ENCODE measurements at places on chromosomes 2 and 18. TPM values are rescaled to one million over a fixed set of nuclear protein-coding genes. Genes with fewer than 3 reads are reported as not detected.

The CHRND gene
- not detected for total RNA-seq

The RNF144A gene
- total RNA-seq: 12.0 TPM

The KIF1A gene
- total RNA-seq: not detected

The IFIH1 gene
- 5.7 TPM for total RNA-seq

The EMX1 gene
- not detected for total RNA-seq

The SMYD1 gene
- total RNA-seq: not detected

The TPO gene
- total RNA-seq: not detected

The SKOR2 gene
- total RNA-seq: not detected

The CYRIA gene
- 18.1 TPM for total RNA-seq

The TEX51 gene
- total RNA-seq: not detected

The MGAT4A gene
- total RNA-seq: 0.87 TPM

The MC2R gene
- not detected for total RNA-seq

The NCKAP1 gene
- 206 TPM for total RNA-seq

The MRPS5 gene
- total RNA-seq: 54.9 TPM

The EVX2 gene
- total RNA-seq: 0.11 TPM

The GPBAR1 gene
- 0.12 TPM for total RNA-seq

The SLC5A7 gene
- total RNA-seq: not detected

The ADD2 gene
- 0.37 TPM for total RNA-seq

The ZNF513 gene
- 11.1 TPM for total RNA-seq

The NEURL3 gene
- total RNA-seq: not detected

The CHN1 gene
- total RNA-seq: 5.4 TPM

The RPRM gene
- under 0.01 TPM for total RNA-seq

The STPG4 gene
- total RNA-seq: 0.12 TPM

The PJVK gene
- 2.2 TPM for total RNA-seq

The CYS1 gene
- total RNA-seq: 1.5 TPM

The NXPH2 gene
- not detected for total RNA-seq

The SP100 gene
- 106 TPM for total RNA-seq

The SEMA4F gene
- total RNA-seq: 12.4 TPM

The HNMT gene
- total RNA-seq: 61.4 TPM

The UNC80 gene
- total RNA-seq: not detected
